ENCODE measurements at places on chromosomes 1 and 21. TPM values are rescaled to one million over a fixed set of nuclear protein-coding genes. Genes with fewer than 3 reads are reported as not detected.

MNDA gene
- total RNA-seq, result not detected

ADGRL2 gene
- total RNA-seq, result 166 TPM

RORC gene
- not detected for total RNA-seq

SLC25A33 gene
- total RNA-seq, result 6.2 TPM

FAM72B gene
- total RNA-seq, result 1.2 TPM

PAQR6 gene
- 1.5 TPM for total RNA-seq

RAB7B gene
- 0.63 TPM for total RNA-seq

DCDC2B gene
- not detected for total RNA-seq

DNA sequence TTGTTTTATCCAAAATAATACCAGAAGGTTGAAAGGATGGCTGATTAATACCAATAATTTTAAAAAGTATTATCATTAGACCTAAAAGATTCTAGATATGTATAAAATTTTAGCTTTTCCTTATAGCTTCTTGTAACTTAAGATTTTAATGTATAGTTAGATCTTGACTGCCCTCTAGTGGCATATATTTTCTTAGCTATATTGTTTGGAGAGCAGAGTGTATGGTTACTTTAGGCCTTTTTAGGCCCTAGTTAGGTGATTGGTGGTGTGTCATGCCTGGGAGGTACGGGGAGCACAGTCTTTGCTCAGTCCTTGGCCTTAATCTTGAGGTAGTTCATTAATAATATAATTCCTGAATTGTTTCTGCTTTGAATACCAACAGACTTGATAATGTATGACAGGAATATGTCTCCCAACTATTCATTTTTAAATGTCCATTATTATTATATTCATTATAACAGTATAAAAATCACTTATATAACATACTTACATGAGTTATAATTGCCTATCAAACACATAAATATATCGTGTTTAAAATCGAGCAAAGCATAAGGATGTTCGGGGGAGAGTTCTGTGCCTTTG, 328.4 kb downstream of the ZP4 start:
- DNase-seq, result peak; percentile 31

DNA sequence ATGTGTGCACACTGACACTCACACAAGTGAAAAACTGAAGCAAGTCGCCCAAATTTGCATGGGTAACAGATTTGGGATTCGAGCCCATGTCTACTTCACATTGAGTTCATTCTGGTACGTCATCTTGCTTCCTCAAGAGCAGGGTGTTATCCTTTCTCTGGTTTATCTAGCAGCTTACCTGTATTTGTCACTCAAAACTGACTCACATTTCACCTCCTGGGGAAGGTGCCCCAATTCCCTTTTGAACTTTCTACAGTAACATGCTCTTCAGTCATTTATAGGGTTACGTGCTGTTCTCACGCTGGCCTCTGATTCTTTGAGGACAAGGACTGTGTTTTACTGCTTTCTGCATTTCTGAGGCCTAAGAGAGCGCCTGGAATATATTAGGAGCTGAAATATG, 162.8 kb downstream of the PDE4B start:
- DNase-seq, result no peak

DNA sequence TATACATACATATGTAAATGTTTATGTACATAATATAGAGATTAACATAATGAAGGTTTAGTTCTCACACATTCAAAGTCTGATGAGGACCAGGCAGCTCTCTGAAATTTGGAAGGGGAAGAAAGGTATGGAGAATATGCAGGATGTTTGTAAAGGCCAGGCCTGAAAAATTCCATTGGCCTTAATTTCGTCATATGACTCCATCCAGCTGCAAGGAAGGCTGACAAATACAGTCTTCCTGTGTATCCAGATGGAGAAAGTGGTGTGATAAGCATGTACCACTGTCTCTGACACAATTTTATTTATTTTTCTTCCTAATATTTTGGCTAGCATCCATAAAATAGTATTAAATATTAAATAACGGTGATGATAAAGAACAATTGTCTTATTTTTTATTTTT, 6.3 kb upstream of the SGIP1 start:
- DNase-seq, result peak; percentile 65

GRCh38 chr21:15722591-15723324, 7.0 kb upstream of the USP25 start:
- DNase-seq, result no peak

DNA sequence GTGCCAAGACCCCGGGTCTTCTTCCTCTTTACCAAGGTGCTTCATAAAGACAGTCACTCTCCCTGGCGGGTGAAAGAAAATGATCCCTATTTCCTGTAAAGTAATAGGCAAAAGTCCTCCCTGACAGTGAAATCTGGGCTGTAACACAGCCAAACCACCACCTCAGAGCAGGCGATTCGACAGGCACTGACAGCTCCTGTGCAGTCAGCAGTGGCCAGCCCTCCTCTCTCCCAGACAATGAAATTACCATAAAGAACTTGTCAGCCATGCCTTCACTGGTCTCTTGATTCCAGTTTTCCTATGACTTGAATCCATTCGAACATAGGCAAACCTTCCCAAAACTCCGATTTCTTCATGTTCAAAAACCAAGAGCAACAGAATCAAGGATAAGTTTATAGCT, 492.2 kb upstream of the DAB1 start:
- no peak for DNase-seq

GRCh38 chr21:31233711-31234110, 110.3 kb downstream of the TIAM1 start:
- DNase-seq, result no peak

- DNase-seq, result no peak
These were observed 8.7 kb upstream of the TTF2 start for GRCh38 chr1:117051224-117052064.

GRCh38 chr1:232249861-232250777, 379.8 kb downstream of the SIPA1L2 start:
- DNase-seq, result no peak

DNA sequence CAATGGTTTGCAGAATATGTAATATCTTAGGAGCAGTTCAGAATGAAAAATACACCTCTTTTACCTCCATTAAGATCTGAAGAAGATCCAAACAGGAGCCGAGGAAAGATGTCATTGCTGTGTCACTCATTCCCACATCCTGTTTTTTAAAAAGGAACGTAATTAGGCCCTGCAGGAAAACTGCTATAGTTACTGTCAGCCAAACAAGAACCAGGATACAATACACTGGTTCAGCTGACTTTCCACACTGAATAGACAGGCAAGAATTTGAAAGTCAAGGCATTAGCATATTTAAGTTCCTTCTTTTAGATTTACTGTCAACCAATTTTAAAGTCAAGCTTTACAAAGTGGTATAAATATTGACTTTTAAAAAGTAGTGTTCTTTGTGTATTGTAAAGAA, 63.8 kb downstream of the IARS2 start:
- no peak for DNase-seq

DNA sequence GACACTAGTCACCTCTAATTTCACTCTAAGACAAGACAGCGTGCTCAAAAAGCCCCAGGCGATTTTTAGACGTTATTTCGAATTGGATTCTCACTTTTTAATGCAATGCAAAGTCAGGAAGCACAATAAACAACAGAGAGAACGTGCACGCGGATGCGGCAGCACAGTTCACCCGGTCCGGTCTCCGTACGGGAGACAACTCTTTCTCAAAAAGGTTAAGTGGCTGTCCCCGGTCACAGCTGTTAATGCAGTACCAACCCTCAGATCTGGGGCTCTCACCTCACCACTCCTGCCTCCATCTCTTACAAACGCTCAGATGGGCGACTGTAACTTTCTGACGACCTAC, 1.2 kb downstream of the HP1BP3 start:
- DNase-seq, result no peak

GRCh38 chr1:24475700-24476099, 26.9 kb upstream of the RCAN3 start:
- DNase-seq, result no peak

DNA sequence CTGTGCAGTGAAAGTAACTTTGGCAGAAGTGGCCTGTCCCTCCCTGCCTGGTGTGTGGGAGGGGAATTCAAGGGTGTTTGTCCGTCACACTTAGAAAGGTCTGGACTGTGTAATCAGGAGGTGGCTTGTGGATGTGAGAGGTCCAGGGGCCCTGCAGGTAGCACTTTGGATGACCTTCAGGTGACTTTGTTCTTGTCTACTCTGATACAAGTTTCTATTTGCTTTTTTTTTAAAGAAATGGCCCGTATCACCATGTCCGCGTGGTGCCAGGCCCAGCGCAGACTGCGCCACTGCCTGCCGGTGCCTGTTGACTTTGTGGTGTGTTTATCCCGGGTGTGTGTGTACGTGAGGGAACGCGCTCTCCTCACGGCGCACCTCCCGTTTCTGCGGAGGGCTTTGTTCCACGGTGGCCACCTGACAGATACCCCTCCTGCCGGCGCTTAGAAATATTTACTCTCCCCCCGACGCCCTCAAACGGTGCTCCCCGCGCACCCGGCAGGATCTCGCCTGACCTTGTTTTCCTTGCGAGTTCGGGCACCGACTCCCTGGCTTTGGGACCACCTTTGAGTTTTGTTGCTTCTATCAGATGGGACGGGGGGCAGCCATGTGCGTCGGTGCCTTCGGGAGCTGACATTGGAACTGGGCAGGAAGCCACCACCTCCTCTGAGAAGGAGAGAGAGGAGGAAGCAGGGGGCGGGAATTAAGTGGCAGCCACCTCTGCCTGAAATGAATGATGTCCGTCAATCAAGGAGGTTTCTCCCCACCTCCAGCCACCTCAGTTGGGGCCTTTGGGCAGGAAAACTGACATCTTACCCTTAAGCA, 119.4 kb downstream of the PRDM16 start:
- DNase-seq, result no peak

DNA sequence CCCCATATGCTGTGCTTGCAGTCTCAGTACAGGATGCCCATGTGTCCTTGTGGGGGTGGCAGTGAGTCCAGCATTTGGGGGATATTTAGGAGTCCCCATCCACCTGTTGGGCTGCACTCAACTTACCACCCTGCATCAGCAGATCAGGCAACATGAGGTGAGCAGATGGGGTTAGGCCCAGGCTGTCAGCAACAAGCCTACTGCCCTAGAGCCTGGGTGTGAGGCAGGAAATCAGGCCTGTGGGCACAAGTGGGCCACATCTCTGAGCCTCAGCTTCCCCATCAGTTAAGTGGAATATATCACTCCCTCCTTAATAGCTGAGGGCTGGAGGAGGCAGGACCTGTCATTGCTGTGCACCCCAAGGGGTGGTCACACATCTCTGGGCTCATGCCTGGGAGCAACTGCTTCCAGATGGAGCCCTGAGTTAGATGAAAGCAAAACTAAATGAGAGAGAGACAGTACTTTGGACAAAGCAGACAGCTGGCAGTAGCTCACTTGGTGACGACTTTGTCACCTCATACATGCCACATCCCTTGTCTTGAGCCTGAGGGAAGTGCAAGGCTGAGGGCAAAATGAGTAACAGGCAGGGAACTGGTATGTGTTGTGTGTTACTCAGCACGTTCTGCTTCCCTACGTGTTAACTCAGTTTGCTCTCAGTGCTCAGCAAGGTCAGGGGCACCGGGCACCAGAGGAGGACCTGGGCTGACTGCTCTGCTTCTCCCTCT, 48.4 kb downstream of the TRIM11 start:
- no peak for DNase-seq

DNA sequence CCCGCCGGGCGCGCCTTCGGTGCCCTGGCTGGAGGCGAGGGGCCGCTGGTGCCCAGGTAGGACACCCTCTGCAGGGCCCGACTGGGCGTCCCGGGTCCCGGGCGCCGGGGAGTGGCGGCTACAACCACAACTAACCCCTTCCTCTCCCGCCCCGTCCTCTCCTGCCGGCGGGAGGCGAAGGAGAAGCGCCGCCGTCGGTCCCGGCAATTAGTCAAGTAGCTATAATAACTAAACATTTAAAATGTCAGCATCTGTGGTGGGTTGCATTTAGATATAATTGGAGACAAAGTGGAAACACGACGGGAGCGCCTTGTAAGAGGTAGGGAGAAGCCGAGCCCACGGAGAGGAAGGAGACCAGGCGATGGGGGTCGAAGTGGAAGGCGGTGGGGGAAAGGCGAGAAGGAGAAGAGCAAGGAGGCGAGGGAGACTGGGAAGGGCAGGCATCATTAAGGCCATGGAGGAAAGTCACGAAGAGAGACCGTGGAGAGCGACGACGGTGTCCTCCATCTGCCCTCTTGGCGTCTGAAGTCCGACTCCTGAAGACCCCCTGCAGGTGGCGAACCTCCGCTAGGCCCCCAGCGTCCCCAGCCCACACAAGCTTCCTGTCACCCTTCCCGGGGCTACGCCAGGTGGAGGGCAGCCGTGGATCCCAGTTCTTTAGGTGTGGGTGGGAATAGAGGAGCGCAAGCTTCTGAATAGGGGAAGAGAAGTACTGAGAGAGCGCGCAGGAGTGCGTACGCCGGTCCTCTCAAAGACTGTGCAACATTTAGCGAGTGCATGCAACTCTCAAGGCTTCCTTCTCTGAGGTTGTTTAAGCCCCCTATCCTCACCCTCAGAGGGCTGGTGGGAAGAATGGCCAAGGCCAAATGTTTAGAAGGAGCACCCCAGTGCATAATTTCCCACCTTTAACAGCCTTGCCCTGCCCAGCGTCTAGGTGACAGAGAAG, 1.6 kb downstream of the CNIH3 start:
- no peak for DNase-seq

- no peak for DNase-seq
These were observed 1.0 kb downstream of the BTG2 start for GRCh38 chr1:203306089-203306964.

DNA sequence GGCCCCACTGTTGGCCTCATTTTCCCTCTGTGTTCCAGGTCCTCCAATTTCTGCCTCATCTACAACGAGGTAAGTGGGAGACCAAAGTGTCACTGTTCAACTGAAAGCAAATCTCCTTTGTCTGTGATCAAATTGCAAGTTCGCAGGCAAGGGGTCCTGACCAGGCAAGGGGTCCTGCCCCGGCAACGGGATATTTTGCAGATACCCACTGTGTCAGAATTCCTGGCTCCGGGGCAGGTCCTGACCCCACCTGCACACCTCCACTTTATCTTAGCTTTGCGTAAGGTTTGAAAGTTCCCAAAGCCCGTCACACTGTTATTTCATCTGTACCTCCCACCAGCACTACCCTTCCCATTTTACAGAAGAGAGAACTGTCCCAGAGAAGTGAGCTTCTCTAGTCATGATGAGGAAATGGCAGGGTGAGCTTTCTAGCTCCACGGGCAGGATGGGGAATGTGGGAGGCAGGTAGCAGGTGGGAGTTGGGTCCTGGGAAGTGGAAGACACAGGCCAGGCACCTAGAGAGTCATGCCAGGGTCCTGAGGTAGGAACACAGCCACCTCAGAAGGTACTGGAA, 32.0 kb upstream of the CSF1 start:
- DNase-seq, result no peak

DNA sequence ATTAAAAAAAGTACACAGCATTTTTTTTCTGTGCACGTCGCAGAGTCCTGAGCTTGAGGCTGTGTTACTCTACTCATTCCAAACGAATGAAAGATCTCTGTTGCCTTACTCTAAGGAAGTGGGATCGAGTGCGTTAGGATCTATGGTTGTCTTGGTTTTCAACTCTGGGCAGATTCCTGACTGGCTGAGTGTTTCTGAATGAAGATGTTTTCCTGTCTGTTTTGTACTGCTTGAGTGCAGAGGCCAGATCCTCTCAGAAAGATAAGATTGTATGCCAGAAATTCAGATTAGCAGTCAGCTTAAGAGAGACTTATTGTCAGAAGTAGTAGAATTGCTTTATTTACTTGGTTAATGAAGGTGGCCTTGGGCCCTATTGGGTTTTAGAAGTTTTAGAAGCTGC, 14.0 kb downstream of the PLA2G2E start:
- DNase-seq, result no peak

- no peak for DNase-seq
These were observed 7.6 kb upstream of the DENND1B start for GRCh38 chr1:197782722-197783360.
